ENCODE measurements at places on chromosomes 12 and 14.

GRCh38 chr14:22981876-22982476 is 375 bp downstream of the AJUBA start:
- DNase-seq: no peak

DNA sequence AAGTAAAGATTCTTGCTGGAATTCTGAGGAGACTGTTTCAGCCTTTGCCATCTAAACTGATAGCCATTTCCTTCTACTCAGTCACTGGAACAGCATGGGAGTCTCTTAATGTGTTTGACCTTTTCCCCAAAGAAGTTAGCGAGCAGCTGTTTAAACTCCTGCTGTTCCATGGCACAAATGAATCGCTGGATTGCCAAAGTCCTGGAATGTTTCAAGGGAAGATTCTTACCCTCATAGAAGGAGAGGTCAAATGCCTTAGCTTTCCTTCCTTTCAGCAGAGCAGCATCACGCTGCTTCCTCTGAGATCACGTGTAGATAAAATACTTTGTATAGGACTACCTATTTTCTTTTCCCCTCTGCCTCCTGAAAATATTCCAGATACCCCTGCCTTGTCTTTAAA is 10.5 kb upstream of the NR2C1 start:
- no peak for DNase-seq

DNA sequence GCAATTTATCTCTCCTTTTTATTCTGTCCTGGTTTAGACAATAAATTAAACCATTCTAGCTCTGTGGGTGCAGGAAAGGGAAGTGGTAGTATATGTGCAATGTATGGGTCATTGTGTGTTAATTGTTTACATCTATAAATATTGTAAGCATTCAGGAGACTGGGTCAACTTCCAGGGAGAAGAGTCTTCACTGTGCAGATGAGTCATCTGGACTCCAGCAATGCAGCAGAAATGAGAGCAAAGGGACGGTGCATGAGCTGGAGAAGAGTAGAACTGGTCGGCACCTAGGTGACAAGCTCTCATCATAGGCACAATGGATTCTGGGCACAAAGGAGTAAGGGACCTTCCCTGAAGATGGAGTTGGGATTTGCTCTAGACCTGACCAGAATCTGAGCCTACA is 211.1 kb upstream of the DAAM1 start:
- DNase-seq: no peak

DNA sequence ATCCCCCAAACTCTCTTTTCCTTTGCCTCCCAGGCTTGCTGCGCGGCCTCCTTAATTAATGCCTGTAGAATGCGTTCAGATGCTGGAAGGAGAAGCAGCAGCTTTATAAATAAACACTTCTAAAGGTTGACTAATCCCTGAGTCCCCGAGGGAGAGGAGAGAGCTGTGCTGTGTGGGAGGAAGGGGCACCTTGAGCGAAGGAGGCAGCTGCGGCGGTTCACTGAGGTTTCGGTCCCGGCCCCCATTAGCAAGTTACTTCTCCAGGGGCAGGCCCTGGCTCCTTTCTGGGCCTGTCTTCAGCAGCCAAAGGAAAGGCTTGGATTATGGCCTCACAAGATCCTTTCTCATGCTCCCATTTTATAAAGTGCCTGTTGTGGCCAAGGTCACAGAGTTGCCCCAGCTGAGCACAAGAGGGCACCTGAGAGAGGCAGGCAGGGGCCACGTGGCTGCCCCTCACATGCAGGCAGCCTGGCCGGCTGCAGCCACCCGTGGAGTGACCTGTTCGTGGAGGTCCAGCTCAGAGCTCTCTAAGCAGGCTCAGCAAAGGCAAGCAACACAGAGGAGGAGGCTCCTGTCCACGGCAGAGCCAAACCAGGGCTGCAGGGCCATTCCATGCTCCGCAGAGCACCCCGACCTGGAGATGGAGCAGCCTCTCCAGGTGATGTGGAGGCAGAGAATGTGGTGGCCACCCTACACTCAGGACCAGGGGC is 15.0 kb upstream of the CACNA2D4 start:
- DNase-seq: no peak

GRCh38 chr14:54840336-54840735 is 62.3 kb downstream of the GCH1 start:
- no peak for DNase-seq

DNA sequence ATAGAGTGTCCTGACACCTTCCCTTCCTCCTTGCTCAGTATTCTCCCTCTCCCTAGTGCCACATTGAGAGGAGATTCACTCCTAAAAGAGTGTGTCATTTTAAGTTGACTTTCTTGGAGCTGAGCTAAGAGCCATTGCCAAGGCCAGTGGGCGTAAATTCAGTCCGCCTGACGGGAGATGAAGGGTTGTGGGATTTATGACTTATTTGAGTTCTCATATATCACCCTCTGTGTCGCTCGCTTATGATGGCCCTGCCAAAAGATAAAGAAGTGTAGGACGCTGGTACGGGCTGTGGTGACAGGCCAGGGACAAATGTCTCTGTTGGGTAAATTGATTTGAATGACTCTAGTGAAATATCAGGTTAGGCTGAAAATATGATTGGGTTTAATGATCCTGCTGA is 867.4 kb downstream of the NRXN3 start:
- no peak for DNase-seq

DNA sequence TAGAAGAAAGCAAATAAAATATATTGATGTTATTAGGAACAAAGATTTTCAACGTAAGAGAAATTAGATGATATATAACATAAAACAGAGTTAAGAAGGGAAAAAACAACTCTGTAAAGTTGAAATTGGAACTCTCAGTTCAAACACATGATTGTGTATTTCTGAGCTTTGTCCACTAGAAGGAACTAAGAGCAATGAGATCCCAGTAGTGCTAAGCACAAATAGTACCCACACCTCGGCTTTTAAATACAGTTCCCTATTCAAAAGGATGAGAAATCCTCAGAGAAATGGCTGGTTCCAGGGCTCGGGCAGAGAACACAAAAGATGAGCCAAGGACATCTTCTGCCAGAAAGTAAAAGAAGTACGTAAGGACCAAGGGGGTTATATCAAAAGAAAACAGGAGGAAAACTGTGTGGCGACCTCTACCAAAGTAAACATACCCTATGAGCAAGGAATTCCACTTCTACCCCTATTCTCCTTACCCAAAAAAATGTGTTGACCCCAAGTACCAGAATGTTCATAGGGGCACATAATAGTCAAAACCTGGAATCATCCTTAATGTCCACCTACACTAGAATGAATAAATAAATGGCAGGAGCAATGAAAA is 96.6 kb downstream of the SPTSSA start:
- DNase-seq: no peak

DNA sequence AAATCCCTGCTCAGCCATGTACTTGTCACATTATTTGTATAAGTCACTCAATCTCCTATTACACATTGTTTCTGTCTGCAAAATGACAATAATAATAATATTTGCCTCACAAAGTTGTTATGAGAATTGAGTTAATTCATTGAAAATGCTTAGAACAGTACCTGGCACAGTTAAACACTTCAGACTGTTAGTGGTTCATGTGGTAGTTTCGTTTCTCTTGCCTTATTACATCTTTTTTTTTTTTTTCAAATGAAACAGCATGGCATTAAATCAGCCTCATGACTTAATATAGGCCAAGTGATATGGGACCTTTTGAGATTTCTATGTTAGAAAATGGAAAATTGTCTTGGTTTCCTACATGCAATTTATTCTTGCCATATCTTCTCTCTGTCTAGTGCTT is 71.0 kb upstream of the CRY1 start:
- DNase-seq: no peak

GRCh38 chr12:110669193-110669502 is 19.8 kb downstream of the HVCN1 start:
- DNase-seq: no peak

DNA sequence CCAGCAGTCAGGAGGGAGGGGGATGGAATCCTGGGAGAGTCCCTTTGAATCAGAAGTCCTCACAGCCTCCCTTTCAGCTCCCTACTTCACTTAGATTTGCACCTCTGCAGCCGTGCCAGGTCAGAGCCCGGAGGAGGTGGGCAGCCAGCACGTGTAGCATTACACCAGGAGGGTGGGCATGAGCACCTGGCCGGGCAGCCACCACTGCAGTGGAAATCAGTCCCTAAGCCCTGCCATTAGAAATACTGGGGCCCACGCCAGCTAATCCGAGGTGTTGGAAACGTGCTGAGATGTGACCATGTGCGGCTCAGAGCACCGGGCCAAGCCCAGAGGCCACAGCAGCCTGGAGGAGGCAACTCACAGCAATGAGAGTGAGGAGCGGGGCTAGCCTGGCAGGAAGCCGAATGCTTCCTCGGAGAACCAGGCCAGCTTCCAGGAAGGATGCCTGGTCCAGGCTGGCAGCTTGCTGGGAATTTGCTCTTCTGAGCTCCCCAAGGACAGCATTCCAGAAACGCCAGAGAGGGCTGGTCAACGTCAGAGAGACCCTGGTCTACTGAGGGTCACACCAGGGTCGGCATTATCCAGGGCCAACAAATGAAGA is 9.4 kb upstream of the CACNA2D4 start:
- DNase-seq: no peak
